CD4-positive, alpha-beta T cell treated with Interleukin-21 for 1 hour (primary cell): ENCODE measurements at places on chromosomes 5 and 9.

DNA sequence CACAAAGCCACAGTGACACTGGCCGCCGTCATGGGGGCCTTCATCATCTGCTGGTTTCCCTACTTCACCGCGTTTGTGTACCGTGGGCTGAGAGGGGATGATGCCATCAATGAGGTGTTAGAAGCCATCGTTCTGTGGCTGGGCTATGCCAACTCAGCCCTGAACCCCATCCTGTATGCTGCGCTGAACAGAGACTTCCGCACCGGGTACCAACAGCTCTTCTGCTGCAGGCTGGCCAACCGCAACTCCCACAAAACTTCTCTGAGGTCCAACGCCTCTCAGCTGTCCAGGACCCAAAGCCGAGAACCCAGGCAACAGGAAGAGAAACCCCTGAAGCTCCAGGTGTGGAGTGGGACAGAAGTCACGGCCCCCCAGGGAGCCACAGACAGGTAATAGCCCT lies 26.1 kb downstream of the HRH2 start:
- no peak for DNase-seq

GRCh38 chr5:171907725-171908343 lies 98.6 kb downstream of the FBXW11 start:
- peak; percentile 67 for DNase-seq

GRCh38 chr5:132952829-132953228 lies 10.6 kb downstream of the AFF4 start:
- no peak for DNase-seq

GRCh38 chr9:123941524-123942070 lies 11.7 kb upstream of the DENND1A start:
- DNase-seq: no peak

- DNase-seq: no peak
Observed at GRCh38 chr5:43773478-43773844, 170.5 kb downstream of the NNT start.

- DNase-seq: no peak
Observed at GRCh38 chr5:3285621-3286020, 310.0 kb upstream of the IRX1 start.

DNA sequence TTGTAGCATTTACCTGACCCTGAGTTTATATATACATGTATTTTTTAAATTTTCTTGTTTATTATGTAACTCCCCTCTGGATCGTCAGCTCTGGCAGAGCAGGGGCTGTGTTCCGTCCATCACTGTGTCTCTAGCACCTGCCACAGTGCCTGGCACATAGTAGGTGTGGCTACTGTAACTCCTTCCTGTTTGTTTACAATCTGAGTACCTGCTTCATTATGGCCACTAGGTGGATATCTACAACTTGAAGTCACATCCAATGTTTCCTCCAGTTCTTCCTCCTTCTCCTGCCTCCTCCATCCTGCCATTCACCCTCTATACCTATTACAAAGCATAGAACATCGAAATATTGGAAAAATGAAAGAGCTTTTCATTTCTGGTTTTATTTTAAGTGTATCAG lies 14.2 kb upstream of the PPP1R2B start:
- DNase-seq: peak; percentile 18

DNA sequence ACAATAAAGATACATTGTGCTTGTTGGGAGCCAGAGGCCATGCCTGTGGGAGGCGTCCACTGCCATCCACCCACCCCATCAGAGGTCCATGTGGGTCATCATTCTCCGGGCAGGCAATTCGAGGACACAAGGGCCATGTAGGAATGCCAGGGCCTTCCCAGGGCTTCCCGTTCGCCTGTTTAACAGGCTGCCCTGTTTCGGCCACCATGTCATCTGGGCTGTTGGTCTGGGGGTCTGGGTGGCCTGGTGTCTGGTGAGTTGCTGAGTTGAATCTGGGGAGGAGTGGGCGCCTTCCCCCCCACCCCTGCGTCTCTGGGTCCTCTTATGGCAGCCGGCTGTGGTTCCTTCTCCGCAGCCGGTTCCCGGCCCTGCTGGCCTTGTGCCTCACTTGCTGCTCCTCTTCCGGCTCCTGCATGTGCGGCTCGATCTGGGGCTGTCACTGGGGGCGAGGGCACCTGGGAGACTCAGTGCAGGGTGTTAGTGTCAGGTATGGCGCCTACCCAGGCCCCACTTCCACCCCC lies 117.4 kb downstream of the WNK2 start:
- no peak for DNase-seq

- DNase-seq: no peak
Observed at GRCh38 chr5:180553530-180553929, 37.8 kb downstream of the SCGB3A1 start.

DNA sequence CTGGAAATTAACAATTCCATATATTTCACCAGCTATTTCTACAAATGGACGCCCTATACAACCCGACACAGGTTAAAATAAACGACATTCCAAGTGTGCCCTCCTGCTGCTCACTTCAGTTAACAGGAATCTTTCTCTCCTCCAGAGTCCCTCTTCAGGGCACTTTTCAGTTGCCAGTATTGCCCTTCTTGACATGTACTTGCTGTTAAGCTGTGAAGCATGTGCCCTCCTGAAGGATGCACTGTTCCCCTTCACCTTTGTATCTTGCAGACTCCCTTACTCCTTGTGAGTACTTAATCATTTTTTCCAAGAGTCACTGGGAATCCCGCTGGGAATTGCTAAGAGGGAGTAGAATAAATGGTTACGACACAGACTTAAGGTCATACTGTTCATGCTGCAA lies 364.1 kb downstream of the CTNND2 start:
- DNase-seq: no peak

- no peak for DNase-seq
Observed at GRCh38 chr5:60382716-60383115, 317.2 kb downstream of the DEPDC1B start.

DNA sequence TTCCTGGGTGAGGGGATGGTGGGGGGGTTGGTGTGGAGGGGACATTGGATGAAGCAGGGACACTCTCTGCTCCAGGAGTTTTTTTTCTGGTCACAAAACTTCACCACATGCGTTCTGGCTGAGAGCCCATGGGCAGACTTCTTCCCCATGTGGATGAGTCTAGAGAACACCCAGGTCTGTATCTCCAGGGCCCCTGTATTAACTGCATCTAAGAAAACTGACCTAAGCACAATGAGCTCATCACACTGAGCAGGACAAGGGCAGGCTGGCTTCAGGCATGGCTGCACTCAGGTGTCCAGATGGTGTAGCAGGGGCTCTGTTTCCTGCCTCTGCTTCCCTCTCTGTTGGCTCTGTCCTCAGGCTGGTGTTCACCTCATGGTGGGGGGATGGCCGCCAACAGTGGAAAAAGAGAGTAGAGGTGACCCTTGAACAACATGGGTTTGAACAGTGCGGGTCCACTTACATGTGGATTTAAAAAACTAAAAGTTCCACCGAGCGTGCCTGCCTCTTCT lies 85.3 kb upstream of the STC2 start:
- no peak for DNase-seq

GRCh38 chr5:43631182-43631910 lies 28.4 kb downstream of the NNT start:
- peak; percentile 63 for DNase-seq

GRCh38 chr5:11483630-11484029 lies 420.6 kb downstream of the CTNND2 start:
- no peak for DNase-seq

GRCh38 chr5:123138774-123139173 lies 49.7 kb downstream of the PRDM6 start:
- DNase-seq: no peak

- DNase-seq: no peak
Observed at GRCh38 chr9:70566066-70566465, 151.6 kb upstream of the KLF9 start.

- no peak for DNase-seq
Observed at GRCh38 chr5:26763215-26763614, 275.2 kb downstream of the CDH9 start.

DNA sequence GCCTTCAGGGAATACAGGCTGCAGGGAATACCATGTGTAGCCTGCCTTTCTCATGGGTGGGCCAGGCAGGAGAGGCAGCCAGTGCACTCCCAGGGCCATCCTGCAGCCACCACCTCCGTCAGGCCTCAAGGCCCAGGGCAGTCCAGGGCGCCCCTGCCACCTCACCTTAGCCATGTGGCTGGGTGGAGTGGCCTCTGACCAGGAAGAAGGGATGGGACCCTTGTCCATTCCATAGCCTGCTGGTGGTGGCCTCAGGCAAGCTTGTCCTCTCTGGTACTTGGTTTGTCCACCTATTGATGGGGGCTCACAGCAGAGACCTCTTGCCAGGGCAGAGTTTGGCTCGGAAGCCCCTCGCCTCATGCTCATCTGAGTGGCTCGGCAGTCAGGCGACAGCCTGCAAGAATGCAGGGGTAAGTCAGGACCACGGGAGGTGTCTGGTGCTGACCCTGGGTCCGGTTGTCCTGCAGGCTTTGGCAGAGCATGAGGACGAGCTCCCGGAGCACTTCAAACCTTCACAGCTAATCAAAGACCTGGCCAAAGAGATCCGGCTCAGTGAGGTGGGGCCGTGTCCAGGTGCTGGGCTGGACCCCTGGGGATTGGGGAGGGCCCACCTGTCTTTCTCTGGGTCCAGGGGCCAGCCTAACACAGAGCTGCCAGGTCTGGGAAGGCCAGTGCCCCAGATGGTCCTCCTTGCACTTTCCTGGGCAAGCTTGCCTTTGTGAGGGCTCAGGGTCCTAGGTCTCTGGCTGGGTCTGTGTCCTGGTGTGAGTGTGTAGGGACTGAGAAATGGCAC lies 82.9 kb downstream of the PHF2 start:
- no peak for DNase-seq

DNA sequence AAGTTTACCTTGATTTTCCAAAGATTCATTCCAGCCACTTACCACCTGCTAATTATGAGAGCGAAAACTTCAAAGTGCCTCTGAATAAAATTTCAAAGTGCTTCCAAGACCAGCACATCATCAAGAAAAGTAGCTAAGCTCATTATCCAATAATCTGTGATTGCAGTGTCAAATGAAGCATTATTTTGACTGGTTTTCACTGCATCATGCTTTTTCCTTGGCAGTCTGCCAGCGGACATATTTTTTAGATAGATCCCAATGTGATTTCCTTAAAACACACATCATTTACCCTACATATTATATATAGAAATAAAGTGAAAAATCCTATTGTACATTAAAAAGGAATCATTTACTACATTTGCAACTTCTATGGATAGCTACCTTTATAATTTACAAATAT lies 508.6 kb upstream of the FAM174A start:
- DNase-seq: no peak

- no peak for DNase-seq
Observed at GRCh38 chr5:127421471-127421870, 96.0 kb upstream of the PRRC1 start.

DNA sequence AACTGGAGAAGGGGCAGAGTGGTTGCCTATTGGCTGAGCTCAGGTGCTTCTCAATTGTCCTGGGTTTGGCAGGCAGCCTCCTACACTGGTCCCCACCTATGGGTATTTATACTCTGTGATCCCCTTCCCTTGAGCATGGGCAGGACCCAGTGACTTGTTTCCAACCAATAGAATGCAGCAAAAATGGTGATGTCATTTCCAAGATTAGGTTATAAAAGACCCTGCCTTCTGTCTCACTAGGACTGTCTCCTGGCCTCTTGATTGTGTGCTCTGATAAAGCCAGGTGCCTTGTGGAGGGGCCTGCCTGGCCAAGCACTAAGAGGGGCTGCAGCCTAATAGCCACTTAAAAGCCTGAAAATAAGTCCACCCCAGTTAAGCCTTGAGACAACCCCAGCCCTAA lies 76.1 kb downstream of the MSX2 start:
- DNase-seq: no peak

- DNase-seq: no peak
Observed at GRCh38 chr9:98654247-98654646, 54.5 kb downstream of the GABBR2 start.

DNA sequence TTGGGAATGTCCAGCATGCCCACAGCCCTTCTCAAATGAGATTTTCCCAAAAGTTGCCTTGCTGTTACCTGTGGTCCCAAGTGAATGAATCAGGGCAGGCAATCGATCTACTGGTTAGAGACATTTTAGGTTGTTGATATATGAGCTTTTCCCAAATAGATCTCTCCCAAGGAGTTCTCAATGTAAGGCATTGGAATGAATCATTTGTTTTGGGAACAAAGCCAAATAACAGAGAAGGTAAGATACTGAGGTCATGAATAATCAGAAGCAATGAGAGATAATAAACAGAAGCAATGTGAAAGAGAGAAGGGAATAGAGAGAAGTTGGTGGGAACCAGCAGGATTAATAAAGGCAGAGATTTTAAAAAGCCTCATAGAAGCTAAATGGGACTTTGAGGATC lies 93.6 kb upstream of the FER start:
- DNase-seq: no peak

DNA sequence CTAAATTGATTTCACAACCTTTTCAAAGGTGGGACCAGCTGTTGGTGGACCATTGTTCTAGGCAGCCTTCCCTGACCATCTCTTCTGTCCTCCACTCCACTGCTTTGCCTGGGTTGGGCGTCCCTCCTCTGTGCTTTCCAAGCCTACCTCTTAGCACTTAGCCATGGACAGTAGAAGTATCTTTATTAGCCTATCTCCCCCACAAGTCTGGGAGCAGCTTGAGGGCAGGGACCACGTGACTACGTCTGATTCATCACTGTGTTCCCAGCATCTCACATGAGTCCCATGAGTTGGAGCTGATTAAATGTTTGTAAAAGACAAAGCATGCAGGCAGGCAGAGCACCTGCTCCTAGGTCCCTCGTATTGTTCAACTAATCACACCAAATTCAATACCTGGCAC lies 20.9 kb downstream of the MORN5 start:
- DNase-seq: no peak

DNA sequence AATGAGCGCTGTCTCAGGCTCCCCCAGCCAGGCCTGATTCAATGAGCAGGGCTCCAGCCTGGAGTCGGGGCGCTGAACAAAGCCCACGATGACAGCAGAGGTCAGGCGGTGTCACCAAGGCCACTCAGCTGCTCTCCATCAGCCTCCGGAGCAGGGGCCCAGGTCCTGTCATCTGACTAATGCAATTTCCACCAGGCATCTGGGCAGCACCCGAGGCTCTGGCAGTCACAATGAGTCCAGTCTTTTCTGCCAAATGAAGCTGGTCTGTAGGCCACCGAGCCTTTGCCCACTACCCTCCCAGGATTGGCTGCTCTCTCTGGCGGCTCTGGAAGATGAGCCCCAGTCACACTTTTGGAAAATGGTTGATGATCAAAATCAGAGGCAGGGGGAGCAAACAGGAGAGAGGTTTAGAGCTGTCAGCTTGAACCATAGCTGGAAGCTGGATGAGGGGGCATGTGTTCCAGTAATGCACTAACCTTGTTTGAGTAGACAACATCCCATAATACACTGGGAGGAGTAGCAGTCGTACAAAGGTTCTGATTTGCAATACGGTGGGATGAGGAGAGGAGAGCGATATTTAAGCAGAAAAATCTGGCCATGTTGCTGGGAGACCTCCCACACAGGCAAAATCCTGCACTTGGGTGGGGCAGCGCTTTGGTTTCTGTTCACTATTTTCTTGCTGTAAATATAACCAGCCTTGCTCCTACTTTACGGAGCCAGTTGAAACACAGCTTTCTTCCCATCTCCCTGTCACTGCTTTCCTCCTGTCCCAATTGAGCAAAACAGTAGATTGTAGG lies 306.4 kb upstream of the PANK3 start:
- DNase-seq: no peak

GRCh38 chr5:12175914-12176585 lies 271.8 kb upstream of the CTNND2 start:
- DNase-seq: no peak
